ENCODE measurements at places on chromosomes 12 and 14.

GRCh38 chr12:32124637-32125036 lies 18.0 kb downstream of the BICD1 start:
- DNase-seq, result no peak

DNA sequence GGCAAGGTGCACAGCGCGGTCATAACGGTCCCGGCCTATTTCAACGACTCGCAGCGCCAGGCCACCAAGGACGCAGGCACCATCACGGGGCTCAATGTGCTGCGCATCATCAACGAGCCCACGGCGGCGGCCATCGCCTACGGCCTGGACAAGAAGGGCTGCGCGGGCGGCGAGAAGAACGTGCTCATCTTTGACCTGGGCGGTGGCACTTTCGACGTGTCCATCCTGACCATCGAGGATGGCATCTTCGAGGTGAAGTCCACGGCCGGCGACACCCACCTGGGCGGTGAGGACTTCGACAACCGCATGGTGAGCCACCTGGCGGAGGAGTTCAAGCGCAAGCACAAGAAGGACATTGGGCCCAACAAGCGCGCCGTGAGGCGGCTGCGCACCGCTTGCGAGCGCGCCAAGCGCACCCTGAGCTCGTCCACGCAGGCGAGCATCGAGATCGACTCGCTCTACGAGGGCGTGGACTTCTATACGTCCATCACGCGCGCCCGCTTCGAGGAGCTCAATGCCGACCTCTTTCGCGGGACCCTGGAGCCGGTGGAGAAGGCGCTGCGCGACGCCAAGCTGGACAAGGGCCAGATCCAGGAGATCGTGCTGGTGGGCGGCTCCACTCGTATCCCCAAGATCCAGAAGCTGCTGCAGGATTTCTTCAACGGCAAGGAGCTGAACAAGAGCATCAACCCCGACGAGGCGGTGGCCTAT lies 875 bp downstream of the HSPA2 start:
- DNase-seq, result peak; percentile 83

DNA sequence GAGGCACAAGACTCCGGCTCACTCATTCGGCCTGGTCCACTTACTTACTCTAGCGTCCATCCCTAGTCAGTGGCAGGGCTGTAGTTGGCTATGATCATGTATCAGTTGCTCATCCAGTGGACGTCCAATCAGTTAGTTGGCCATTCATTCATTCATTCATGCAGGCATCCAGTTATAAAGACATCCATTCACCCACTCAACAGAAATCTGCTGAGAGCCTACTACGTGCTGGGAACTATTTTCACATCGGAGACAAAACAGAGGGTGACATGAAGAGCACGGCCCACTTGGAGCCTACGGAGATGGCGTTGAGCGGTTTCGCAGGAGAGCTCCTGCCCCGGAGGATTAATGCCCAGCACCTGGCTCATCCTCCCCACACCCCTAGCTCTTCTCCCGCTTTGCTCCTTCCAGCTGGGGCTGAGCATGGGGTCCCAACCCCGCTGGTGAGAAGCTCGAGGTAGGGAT lies 49.7 kb downstream of the SNAPC1 start:
- no peak for DNase-seq

GRCh38 chr14:71931492-71932228 lies 569 bp upstream of the RGS6 start:
- peak; percentile 73 for DNase-seq

DNA sequence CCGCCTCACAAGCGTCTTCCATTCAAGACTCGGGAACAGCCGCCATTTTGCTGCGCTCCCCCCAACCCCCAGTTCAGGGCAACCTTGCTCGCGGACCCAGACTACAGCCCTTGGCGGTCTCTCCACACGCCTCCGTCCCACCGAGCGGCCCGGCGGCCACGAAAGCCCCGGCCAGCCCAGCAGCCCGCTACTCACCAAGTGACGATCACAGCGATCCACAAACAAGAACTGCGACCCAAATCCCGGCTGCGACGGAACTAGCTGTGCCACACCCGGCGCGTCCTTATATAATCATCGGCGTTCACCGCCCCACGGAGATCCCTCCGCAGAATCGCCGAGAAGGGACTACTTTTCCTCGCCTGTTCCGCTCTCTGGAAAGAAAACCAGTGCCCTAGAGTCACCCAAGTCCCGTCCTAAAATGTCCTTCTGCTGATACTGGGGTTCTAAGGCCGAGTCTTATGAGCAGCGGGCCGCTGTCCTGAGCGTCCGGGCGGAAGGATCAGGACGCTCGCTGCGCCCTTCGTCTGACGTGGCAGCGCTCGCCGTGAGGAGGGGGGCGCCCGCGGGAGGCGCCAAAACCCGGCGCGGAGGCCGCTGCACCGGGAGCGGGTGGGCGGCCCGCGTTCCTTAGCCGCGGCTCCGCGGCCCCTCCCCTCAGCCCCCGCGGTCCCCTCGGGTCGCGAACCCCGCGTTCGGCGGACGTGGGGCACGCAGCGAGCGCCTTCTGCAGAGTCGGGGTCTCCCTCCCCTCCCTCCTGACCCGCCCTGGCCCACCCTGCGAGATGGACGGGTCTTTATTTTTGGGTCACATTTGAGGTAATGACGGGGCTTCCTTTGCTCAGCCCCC lies at the start of gene UBC:
Gene UBC, minus strand, starts transcription at position 259 of the 847 bp plus-strand sequence. CDS start 879 bp downstream, outside the sequence.
- no peak for DNase-seq

DNA sequence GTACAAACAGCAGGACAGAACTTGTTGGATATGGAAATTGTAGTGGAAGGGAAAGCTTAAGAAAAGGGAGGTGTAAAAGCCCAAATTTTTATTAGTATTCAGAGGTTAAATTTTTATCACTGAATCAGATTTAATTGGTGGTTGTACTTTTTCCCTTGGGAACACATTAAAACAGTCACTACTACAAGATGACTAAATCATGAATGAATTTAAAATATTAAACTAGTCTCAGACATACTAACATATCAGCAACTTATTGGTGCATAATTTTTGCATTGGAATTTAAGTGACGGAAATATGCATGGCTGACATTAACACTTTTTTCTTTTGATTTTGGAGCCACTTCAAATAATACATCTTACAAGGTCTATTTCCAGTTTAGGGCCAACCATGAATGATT lies 27.6 kb downstream of the SAMD4A start:
- no peak for DNase-seq

DNA sequence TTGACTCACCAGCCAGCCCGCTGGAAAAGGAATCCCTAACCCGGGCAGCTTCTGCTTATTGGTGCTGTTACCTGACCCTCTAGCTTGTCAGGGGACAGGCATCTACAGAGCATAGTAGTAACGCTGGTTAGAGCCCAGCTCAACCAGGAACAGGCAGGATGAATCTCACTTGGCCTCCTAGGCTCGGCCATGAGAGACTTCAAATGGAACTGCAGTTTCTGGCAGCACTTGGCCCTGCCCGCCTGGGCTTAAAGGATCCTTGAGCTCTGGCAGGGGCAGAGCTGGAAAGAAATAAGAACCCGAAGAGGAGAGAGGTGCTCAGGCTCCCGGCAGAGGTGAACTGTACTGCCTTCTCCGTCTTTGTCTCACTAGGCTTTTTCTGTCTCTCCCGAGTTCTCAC lies 2.3 kb upstream of the LHX5 start:
- no peak for DNase-seq

DNA sequence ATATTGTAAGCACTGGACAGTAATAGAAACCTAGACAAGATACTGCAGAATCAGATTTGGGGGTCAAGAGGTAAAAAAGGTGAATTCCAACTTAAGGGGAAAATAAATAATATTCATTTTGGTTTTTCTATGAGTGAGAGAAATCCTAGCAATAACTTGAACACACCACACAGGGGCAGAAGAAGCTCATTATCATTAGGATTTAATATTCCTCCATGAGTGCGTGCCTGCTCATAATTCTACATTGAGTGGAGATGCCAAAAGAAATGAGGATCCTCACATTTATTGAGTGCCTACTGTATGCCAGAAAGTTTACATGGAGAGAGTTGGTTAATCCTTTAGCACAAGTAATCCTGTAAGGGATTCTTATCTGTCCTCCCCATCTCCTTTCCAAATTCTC lies 40.5 kb upstream of the C14orf132 start:
- DNase-seq, result peak; percentile 38

DNA sequence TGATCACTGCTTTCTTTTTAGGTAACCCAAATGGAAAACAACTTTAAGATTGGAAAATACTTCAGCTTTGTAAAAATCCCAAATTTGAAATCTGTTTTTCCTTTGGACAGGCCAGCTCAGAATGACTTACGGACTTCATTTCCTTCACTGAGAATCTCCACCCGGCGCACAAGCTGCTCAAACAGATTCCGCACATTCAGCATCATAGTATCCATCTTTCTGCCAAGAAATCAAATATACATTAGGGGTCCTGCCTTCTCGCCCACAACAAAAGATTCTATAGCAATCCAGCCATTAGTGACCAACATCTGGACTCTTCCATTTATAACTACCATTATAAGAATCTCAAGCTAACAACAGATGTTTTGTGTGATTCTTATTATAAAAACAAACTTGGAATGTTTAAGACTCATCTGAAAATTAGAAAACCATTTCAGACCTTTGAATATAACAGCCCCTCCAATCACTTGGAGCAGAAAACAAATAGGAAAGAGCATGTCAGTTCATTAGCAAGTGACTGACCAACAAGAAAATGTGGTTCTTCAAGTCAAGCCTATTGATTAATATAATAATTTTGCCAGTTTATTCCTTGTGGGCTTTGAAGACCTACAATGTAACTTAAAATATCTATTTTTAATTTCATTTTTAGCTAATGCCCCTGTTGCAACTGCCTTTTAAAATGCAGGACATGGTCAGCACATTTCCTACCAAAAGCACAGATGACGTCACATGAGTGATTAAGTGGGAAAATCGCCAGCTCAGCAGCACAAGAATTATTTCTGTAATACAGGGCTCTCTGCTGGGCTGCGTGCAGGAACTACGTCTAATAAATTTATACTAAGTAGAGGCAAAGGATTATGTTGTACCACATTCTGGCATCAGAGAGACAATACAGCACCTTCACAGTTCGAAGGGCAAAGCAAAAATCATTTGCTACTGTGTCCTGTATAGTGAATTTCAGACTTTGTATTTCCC lies 8.5 kb downstream of the RACGAP1 start:
- no peak for DNase-seq

DNA sequence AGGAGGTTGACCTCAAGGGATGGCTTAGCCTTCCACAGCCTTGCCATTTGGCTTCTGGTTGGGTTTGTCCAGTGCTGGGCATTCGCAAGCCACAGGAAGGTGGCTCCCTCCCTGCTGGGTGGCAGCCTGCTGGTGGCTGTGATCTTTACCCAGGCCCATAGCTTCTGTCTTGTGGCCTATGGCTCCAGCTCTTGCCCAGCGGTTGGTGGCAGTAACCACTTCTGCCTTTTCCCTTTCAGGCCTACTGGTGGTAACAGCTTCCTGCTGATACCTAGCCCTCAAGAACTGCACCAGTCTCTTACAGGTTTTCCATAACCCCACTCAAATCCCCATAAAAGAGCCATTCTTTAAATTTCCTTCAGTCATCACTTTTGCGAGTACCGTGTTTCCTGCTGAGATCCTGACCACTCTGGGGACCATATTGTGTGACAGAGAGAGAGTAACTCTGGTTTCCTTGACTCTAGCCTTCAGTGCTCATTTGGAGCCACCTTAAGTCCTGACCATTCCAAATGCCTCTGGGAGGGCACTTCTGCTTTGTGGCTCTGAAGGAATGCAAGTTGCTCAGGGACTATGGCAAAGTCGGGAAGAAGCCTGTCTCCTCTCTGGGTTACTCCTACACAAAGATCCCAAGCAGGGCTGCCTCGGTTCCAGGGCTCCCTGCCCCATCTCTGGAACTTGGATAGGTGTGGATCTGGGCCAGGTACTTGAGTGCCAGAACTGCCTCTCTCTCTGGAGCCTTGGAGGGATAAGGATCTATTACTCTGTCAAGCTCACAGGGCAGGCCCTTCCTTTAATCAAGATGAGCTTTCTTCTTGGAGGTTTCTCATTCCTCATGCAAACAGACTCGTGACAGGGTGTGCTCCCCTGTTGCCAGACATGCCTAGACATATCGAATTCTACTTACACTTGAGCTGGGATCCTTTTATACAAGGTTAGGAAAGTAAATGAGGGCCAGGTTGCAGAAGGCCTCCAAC lies 2.9 kb upstream of the NYNRIN start:
- no peak for DNase-seq

GRCh38 chr14:102962111-102962627 lies 39.7 kb downstream of the AMN start:
- no peak for DNase-seq

DNA sequence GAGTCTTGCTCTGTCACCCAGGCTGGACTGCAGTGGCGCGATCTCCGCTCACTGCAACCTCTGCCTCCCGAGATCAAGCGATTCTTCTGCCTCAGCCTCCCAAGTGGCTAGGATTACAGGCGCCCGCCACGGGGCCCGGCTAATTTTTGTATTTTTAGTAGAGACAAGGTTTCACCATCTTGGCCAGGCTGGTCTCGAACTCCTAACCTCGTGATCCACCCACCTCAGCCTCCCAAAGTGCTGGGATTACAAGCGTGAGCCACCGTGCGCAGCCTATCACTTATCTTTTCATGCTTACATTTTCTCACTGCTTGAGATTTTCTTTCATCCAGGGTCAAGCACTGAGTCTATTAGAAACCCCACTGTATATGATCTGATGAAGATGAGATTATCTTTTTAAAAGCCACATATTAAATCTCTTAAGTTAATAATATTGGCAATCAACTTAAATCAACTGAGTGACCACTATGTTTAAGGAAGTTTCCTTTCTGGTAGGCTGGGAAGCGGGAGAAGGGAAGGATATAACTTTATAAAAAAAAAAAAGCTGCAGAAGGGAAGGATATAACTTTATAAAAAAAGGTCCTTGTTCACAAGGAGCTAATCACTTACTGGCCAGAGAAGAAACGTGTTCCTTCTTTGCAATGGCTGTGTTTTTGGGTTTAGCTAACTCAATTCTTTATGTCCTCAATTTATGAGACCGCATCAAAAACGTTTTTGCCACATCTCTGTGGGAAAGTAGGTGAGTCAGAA lies 1.3 kb upstream of the MDM2 start:
- DNase-seq, result no peak

DNA sequence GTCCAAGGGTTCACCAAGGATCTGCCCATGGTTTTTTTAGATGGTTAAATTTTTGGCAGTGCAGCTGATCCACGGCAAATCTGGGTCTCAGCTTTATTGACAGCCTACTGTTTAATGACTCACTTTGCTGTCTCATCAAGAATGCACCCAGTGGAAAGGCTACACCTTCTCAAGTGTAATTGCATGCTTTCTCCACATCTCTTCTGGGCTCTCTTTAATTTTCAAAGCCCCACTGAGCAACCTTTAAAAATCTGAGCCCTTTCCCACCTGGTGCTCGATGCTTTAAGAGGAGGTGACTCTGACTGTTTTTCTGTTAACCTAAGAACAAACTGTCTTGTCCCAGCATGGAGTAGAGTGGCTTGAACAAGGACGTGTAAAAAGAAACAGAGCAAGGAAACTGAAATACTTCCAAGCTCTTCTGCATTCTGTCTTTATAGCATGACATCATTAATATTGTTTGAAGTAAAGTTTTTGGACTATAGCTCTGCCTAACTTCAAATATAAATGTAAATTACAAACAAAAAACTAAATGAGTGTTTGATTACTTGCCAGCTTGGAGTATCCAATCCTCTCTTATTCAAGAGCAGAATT lies 214.2 kb upstream of the KRR1 start:
- peak; percentile 56 for DNase-seq

DNA sequence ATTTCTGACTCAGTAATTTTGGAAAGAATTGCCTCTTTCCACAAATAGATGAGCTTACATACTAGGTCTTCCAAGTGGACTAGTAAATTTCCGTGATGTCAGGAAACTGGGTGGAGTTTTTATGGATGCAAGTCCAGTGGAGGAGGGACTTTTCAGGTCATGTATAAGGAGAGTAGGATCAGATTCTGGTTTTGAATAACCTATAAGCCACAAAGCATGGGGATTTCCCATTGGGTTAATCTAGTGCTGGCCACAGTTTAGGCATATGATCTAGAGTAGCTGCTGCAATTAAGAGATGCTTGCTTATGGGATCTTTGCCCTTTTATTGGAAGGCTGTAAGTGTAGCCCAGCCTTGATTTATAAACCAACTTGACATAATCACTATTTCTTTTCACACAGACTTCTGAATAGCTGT lies 33.8 kb downstream of the STK38L start:
- peak; percentile 28 for DNase-seq
